ENCODE measurements at places on chromosomes 5 and 9. TPM values are rescaled to one million over a fixed set of nuclear protein-coding genes. Genes with fewer than 3 reads are reported as not detected.

DNA sequence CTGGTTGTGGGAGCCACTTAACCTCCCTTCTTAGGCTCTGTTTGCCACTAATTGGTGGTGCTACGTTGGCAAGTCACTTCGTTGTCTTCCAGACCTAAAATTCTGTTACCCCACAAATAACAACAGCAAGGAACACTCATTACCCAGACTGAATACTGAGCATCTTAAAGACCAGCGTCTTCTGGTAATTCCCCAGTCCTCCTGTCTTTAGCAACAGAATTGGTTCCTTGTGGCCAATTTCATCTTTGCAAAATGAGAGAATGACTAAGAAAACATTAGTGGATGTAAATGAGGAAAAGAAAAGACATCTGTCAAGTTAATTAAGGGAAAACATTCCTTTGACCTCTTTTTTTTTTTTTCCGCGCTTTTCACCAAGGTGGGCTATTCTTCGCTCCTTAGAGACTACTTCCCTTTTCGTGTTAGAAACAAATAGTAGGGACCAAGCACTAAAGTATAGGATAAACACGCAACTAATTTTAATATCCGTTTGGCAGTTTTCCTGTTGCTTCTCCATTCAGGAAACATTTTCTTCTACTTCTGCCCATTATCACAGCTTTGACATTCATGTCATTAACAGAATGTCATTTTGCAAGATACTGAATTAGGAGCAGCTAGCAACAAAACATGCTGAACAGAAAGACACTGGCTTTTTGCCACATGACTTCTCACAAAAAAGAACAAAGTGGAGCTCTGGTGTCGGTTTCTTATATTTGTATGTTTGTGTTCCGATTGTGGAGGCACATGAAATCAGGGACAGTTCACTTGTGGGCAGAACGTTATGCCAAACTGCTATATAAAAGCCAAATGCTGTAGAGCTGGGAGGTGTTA lies 154.2 kb downstream of the CD180 start:
- DNase-seq = no peak

GRCh38 chr5:97250113-97250512 lies 67.1 kb upstream of the RIOK2 start:
- DNase-seq = no peak

DNA sequence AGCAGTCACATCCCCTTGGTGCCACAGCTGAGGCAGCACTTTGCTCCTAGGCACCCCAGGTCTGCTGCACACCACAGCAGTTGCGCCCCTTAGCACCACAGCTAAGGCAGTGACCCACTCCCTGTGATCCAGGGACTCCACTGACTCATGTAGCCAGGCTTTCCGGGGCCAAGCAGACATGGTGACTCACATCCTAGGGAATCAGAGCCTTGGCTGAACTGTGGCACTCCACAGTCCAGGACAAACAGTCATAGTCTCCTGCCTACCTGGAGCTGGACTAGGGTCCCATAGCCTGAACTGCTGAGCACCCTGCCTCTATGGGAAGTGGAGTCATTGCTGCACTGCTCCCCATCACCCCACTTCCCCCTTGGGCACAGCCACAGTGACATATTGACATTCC lies 338.7 kb downstream of the NPR3 start:
- DNase-seq = no peak

CDX1 gene
- total RNA-seq = not detected

ADAM19 gene
- total RNA-seq = 17.4 TPM

GRCh38 chr5:40939753-40940152 lies 30.5 kb downstream of the C7 start:
- no peak for DNase-seq

DNA sequence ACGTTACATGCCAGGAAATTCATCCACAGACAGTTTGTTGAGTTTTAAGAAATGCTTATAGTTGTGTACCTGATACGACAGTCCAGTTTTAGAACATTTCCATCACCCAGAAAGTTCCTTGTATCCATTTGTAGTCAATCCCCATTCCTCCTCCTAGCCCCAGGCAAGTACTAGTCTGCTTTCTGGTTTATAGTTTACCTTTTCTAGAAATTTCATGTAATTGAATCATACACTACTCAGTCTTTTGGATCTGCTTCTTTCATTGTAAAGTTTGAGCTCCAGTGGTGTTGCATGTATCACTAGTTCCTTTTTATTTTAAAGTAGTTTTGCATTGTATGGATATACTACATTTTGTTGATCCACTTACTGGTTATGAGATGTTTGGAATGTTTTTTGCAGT lies 291.2 kb downstream of the AOPEP start:
- no peak for DNase-seq

CCDC171 gene
- total RNA-seq = 4.5 TPM

GRCh38 chr9:18456624-18457237 lies 17.2 kb upstream of the ADAMTSL1 start:
- no peak for DNase-seq

DNA sequence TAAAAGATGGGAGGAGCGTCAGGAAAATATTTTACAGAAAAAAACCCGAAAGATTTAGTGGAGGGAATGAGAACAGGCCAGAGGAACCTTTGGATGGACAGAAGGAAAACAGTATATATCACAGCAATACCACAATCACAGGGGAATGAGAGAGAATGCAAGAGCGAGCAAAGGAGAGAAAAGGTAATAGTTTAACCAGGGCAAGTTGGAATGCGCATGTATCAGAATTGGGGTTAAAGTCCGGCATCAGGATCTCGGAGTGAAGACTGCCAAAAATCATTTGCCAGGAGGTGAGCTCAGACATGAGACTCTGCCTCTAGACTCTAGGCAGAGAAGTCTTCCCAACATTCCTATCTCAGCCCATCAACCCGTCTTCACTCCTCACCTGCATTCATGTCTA lies 36.8 kb downstream of the PCDHGC5 start:
- no peak for DNase-seq

DNA sequence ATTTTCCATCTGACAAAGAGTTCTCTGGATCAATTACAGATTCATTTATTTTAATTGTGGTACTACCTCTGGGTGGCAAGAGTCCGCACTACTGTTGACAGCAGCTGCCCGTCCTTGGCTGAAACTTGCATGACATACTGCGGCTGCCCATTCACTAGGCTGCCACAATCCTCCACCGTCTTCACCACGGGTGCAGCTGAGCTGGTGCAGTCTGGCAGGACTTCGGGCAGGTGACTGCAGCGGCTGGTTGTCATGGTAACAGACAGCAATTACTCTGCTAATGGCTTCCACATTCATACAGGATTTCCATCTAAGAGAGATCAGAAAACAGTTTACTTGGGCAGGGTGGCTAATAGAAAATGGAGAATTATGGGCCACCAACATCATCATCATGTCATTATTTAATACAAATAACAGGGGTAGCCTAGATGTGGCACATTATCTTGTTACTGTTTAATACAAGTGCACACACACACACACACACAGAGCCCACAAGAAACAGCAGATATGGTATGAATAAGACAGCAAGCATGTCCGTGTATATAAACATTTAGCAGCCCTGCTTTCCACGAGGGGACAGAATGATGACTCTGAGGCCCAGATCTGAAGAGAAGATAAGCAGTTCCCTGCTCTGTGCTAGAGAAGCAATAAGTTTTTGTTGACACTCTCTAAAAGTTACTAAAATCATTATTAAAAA lies 112.3 kb downstream of the MARCHF3 start:
- DNase-seq = no peak

TAF1L gene
- total RNA-seq = not detected

GRCh38 chr5:160452036-160452435 lies 30.4 kb downstream of the PTTG1 start:
- no peak for DNase-seq

DNA sequence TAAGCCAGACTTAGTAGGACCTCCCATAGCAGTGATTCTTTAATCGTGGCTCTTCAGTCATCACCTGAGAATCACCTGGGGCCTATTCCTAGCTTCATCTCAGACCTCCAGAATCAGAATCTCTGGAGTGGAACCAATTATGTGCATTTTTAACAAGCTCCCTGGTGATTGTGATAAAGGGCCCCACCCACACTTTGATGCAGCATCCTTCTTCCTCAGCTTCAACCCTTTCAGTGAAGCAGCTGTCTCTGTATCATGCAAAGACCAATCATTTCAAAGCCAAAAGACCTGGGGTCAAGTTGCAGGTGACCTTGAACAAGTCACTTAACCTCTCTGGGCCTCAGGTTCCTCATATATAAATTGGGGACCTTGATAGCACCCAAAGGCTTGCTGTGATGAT lies 17.1 kb downstream of the FBXO10 start:
- no peak for DNase-seq

DNA sequence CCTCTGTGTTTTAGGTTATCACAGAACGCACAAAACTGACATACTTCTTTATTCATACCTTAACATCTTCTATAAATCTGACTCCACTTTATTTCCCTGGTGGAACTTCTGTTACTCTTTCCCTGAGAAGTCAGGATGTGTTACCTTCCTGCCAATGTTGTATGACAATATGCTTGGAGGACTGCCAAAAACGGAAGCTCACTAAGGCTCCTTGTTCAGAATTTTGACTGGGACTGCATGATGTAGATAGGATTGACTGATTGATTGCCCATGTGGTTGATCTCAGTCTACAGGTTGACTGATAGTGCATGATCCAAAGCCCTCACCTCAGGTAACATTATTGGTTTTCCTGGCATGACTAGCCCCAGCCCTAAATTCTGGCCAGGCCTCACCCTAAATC lies 319.4 kb downstream of the TLR4 start:
- no peak for DNase-seq

DNA sequence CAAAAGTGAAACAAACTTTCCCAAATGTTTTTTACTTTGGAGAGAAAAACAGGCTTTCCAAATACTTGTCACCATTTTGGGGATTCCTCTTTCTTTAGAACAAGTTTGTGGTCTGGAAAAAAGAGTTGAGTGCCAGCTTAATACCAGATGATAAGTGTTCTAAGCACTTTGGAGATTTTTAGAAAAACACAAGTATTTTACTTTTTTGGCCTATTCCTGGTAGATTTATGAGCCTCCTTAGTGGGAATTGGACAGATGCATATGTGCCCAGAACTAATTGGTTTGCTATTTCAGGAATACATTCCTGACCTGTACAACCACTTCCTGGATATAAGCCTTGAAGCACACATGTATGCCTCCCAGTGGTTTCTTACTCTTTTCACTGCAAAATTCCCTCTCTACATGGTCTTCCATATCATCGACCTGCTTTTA lies 40.5 kb downstream of the GPR21 start:
- no peak for DNase-seq

- no peak for DNase-seq
These were observed 74.7 kb upstream of the SPTLC1 start for GRCh38 chr9:92189782-92190535.

GRCh38 chr9:81473708-81474107 lies 215.6 kb downstream of the TLE1 start:
- no peak for DNase-seq

GRCh38 chr9:109537288-109537687 lies 39.2 kb upstream of the PTPN3 start:
- DNase-seq = no peak

KIAA1958 gene
- total RNA-seq = 12.2 TPM

All from ureter (tissue), 1 donor.